ENCODE measurements at places on chromosomes 11 and 22.

DNA sequence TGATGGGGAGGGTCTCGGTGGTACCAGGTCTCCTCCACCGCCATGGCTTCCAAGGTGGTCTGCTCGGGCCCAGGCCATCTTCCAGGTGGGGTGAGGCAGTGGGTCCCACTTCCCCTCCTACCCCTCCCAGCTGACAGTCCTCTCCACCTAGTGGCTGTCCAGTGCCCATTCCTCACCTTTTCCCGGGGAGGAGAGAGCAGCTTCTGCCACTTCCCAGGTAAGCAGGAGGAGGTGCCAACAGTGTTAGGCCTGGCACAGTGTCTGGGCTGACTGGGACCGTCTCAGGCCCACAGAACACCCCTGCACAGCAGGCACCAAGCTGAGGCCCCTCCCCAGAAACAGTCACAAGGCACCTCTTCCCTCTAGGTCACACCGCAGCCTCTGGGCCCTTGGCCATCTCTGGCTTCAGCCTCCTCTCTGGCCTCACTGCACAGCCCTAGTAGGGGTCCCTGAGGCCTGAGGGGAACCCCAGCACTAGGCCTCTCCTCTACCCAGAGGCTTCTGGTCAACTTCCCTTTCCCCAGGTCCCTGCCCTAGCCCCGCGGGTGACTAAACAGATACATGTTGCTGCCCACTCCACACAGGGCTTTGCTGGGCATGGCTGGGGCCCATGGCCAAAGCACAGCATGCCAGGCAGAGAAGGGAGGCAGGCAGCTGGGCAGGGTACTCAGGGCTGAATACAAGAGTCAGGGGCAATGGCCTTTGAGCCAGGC lies 2.3 kb upstream of the ANKRD13D start:
- DNase-seq, result no peak

GRCh38 chr11:9600644-9601036 lies 27.2 kb downstream of the WEE1 start:
- DNase-seq, result no peak

DNA sequence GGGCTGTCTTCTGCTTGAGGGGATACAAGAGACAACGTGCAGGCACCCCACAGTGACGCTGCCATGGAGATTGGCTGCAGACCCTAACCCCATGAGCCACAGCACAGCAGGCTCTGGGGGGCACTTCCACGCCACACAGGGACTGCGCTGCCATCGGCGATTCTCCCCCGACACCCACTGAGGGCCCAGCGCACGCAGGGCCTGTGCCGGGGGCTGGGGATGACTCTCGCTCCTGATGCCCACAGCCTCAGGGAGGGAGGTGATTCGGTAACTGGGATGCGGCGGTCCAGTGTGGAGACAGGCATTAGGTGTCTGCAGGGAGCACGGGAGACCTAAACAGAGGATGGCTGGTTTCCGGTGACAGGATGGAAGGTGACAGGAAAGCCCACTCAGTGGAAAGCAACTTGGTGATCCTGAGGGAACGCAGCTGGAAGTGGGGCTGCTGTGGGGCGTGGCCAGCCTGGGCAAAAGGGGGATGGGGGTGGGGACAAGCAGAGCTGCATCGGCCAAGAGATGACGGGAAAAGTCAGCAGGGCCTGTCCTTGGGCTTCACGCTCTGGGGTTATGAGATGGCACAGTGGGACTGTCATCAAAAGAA lies 37.7 kb downstream of the EFCAB6 start:
- DNase-seq, result no peak

- DNase-seq, result no peak
Measured at GRCh38 chr11:45652781-45653180, 12.6 kb downstream of the CHST1 start.

DNA sequence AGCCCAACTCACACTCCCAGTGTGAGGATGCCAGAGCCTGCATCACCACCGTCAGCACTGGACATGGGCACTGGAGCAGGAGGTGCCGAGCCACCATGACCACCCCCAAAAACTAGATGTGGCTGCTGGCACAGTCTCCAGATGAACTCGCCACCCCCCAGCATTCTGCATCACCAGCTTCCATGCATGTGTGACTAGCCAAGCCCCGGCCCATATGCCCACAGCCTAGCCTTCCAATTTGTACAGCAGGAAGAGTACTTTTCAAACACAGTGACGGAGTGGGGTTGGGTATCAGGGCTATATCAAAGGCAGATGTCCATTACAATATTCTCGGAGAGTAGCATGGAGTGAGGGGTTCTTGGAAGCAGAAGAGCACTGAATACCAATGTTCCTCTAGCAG lies 62.9 kb downstream of the SMCO4 start:
- no peak for DNase-seq

- no peak for DNase-seq
Measured at GRCh38 chr11:111463276-111463675, 48.9 kb downstream of the BTG4 start.

- DNase-seq, result no peak
Measured at GRCh38 chr11:100557830-100558611, 129.1 kb upstream of the ARHGAP42 start.

Data from thymus (tissue), 14 donors.